ENCODE measurements at places on chromosomes 3 and 15.
A peak's percentile ranks its signal among the peaks of the same experiment; 100 is the strongest.

- DNase-seq: peak; percentile 41
These were observed 36.6 kb downstream of the PSTPIP1 start for GRCh38 chr15:77031376-77032050.

DNA sequence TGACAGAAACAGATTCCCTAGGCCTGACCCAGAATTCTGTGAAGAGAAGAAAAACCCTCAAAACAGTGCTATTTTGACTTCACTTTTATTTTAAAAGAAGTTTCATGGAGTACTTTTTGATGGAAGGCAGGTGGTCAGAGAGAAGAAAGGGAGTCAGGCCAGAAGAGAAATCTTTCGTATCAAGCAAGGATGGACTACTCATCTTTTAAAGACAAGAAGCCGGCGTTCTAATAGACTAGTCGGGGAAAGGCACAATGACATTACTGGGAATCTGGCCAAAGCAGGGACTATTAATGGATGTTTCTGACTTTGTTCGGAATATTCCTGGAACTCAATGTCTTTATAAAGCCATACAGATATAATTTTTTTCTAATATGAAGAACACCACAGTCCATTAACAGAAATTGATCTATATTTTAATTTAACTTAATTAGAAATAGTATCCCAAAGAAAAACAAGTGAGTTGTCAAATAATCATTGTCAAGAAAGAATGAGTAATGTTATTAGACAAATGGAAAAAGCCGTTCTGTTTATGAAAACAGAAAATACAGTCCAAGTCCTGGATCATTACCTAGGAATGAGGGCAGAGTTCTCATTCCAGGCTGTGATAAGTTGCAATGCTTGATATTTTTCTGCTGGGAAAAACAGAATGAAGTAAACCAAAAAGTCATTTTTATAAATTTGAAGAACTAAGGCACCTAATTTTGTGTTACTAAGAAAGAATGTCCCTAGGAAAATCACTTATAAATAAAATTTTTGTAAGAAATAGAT lies 23.7 kb upstream of the PCOLCE2 start:
- no peak for DNase-seq

- DNase-seq: no peak
These were observed 344 bp downstream of the LINS1 start for GRCh38 chr15:100601617-100602063.

DNA sequence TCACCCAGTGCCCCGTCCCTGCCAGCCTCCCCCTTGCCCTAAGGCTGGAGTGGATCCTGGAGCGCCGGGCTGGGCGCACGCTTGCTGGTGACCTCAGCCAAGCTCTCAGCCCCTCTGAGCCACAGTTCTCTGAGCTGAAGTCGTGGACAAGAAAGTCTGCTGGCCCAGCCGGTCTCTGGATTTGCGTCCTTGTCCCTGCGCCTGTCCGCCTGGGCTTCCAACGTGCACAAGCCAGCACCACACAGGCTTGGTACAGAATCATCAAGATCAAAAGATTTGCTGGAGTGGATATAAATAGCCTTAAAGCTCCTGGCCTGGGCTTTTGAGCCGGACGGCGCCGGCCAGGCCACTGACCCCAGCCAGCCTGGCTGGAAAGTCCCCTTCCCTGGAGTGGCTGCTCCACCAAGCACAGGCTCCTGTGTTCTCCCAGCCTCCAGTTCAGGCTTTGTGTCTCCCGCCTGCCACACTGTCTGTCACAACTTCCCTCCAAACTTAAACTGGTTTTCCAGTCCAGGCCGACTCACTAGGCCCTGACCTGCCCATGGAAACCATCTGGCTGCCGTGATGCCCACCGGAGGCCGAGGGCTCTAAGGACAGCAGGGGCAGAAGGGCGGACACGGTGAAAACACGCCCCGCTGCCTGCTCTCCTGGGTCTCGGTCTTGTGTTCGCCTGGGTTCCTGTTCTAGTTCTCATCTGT lies 156.2 kb downstream of the NUP210 start:
- no peak for DNase-seq

DNA sequence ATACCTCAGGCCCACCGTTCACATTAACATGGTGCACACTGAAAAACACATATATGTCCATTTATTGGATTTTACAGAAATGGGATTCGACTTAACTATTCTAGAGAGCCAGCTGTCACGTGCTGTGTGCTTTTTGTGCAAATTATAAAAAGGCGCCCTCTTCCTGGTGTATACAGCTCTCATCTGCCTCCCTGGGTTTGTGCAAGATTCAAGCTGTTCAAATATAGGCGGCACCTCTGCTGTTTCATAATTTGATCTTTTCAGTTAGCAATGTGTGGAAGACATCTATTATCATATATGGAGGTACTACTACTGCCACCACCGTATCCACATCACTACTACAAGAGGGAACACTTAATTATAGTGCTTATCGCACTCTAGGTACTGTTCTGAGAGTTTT lies 187.6 kb downstream of the EBLN2 start:
- no peak for DNase-seq

DNA sequence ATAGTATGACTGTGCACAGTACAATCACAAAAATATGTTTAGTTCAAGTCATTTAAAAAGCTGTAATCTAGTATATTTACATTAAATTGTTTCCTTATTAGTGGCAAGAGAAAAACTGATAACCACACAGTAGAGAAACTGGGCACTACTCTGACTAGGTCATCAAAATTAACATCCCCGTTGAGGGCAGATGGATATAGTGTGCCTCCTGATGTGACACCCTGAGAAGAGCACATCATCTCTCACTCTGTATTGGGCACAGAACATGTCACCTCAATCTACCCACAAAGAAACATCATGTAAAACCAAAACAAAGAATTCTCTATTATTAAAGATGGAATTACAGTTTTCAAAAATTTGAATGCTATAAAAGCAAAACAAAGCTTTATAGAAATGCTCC lies 221.9 kb upstream of the NANOGP8 start:
- no peak for DNase-seq

- no peak for DNase-seq
These were observed 340.3 kb downstream of the SLC9A9 start for GRCh38 chr3:143507735-143508580.

- DNase-seq: no peak
These were observed 390.3 kb upstream of the DPH6 start for GRCh38 chr15:35936284-35936683.

DNA sequence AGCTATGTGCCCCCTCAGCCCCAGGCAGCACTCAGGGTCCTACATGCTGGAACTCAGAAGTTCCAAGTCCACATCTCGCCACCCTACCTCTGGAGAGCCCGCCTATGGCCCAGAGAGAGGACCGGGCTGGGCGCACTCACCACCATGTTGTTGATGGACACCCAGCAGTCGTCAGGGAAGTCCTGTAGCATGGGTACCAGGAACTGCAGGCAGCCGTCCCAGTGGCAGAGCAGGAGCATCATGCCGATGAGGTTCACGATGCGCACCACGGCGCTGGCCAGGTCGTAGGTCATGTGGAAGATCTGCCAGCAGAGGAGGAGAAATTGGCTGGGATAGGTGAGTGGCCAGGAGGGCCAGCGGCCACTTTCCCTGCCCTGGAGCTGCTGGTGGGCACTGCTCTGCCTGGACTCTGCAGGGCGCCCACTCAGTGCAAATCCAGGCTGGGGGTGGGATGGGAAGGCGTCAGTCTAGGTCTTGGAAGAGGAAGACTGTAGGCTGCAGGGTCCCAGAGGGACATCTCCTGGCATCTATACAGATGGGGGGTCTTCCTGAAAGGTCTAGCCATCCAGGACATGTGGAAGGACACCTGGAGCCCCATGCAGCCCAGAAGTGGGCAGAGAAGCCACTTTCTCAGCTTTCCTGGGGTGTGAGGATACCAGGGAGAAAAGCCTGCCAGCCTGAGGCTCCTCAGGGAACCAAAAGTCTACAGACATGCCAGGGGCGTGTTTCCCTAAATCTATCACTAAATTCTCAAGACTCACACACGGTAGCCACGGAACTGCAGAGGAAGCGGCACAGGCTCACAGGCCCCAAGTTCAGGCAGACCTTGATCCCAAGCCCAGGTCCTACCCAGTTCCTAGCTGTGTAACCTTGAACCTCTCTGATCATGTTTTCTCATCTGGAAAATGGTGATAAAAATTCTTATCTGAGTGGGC lies 36.5 kb downstream of the HCN4 start:
- no peak for DNase-seq

DNA sequence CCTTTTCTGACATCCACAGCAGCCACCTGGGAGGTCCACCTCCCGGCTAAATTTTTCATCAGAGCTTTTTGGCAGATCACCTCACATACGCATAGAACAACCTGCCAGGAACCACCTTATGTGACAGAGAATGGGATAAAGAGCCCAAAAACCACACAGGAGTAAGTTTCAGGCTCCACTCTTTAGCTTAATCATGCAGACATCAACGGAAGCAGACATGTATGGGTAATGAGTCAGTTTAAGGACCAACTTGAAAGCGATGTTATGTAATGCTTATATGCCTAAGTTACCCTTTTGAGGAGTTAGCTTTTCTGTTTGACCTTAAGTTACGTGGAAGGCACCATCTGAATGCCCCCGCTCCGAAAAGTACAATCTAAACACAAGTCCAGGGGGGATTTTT lies 183.3 kb upstream of the BHLHE40 start:
- no peak for DNase-seq

DNA sequence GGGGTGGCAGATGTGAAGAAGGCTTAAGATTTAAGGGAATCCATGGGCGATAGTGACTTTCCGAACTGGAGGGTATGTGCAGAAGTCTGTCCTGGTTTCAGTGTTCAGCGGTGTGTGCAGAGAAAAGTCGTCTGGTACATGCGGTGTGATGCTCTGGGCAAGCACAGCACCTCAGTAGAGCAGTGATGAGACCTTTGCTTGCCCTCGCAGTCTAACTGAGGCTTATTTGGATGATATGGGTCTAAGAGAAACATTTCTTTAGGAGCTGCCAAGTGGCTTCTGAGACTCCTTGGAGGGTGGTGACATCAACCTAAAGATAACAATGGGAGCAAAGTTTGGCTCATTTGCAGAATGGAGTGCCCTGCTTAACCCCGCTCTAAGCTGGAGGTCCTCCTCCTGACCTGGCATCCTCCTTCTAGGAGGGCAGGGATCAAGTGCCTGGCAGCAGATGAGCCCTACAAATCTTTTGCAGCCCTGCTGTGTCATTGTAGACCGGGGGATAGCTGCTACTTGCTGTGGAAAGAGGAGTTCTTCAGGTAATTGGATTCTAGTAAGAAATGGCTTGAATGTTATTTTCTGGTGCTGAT lies 228.1 kb upstream of the AZI2 start:
- DNase-seq: no peak

GRCh38 chr15:68781217-68781616 lies 39.5 kb downstream of the ANP32A start:
- no peak for DNase-seq

- no peak for DNase-seq
These were observed 7.4 kb upstream of the ANO10 start for GRCh38 chr3:43629257-43629656.

GRCh38 chr15:78343276-78344060 lies 3.3 kb downstream of the CRABP1 start:
- DNase-seq: no peak

DNA sequence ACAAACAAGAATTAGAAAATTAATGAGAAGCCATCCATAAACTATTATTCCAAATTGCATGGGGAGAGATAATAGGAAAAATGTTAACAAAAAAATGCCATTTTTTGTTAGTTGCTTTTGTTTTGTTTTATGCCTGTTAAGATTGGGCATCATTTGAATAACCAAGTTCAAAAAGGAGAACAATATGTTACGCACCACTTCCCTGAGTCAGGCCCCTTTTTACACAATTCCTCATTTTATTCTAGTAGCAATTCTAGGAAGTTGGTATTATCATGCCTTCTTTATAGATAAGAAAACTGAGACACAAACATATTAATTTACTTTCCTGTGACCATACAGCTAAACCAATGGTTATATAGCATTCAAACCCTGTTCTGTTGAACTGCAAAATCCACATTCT lies 736.9 kb upstream of the CCDC54 start:
- DNase-seq: no peak

DNA sequence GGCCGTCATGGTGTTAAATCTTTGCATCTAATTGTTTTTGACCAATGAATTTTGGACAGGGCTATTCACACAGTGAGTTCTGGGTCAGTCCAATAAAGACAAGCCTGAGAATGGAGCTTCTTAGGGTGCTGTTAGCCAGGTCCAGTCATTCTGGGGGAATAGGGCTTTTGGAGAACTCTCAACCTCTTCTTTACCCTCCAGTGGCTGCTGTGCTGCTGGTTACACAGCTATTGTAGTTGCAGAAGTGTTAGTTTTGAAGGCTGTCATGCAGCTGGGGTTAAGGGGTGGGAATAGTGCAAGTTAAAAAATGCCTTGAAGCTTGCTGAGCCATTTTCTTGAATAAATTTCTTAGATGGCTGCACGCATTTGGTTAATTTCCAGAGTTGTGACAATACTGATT lies 89.9 kb downstream of the CHD2 start:
- no peak for DNase-seq

DNA sequence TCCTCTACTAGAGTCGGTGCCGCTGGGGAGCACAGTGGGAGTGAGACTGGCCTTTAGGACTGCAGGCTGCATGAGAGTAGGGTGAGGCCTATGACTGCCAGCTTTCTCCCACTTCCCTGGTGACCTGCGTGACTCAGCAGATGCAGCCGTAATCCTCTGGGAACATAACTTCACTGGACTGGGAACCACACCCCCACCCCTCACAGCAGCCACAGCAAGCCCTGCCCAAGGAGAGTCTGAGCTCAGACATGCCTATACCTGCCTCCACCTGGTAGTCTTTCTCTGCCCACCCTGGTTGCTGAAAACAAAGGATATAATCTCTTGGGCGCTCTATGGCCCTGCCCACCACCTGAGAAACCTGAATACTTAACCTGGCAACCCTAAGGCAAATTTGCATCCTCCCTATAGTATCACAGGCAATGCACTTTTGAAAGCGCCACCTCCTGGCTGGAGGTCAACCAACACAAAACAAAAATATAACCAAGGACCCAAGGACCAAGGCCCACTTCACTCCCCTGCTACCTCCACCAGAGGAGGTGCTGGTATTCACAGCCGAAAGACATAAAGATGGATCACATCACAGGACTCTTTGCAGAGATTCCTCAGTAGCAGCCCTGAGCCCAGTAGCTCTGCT lies 308.9 kb downstream of the CTNNB1 start:
- DNase-seq: no peak

DNA sequence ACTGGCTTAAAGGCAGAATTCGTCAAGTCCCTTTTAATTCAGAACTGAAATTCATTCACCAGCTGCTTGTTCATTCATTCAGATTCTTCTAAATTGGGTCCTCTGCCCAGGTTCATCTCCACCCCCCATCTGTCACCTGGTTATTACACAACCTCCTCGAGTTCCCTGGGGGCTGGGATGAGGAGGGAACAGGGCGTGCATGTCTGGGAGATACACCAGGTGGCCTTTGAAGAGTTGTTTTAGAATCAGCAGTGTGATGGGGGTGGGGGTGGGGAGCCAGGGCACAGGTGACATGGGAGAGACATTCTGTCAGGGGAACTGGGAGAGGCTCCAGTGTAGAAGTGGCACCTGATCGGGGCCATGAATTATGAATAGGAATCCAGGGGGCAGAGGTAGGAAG lies 8.2 kb downstream of the SNX33 start:
- DNase-seq: no peak

GRCh38 chr3:189638276-189639031 lies 7.3 kb downstream of the TP63 start:
- no peak for DNase-seq

- no peak for DNase-seq
These were observed 445.3 kb upstream of the ROBO1 start for GRCh38 chr3:80213086-80213485.

Measured in left colon (tissue), 2 donors.